NCI-H748 treated with DMSO at 0.1 percent for 48 hours (cell line): ENCODE measurements at places on chromosomes 6 and 20.

DNA sequence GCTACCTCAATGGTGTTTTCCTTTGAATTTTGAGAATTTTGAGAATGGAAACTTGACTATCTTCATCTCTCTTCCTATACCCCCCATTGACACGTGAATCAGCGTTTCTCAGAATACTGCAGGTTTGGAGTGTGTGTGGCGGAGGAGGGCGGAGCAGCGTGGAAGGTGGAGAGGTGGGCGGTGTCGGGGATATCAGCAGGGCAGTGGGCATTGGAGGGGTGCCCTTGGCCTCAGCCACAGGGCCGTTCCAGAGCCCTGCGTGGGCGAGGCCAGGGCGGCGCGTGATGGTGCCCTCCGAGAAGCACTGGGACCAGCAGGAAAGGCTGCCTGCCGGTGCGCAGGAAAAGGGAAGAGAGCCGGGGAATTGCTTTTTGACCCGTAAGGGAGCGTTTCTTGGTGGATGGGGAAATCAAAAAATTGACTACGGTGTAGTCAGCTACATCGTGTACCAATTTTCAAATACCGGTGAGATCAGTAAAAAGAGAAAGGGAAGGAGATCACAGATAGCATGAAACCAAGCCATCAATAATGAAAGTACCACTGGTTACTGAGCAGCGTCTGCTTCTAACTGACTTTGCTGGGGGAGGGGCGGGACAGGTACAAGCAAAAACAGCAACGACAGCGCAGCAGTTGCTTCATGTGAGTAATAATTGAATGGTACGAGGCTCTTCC lies 82.7 kb upstream of the DUSP22 start:
- no peak for DNase-seq

DNA sequence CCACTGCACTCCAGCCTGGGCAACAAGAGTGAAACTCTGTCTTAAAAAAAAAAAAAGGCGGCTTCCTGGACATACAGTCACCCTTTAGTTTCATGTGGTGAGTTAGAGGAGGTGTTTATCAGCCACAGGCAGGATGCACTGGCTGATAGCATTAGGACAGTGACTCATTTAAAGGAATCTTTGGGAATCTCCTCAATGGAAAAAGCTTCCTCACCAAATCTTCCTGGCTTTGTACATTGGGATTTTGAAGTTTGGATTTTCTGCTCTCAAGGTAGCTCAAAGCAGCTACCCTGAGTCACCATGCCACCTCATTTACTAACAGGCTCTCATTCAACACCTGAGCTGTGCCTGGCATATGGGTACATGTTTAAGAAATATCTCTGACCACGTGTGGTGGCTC lies 20.2 kb downstream of the PRPH2 start:
- no peak for DNase-seq

DNA sequence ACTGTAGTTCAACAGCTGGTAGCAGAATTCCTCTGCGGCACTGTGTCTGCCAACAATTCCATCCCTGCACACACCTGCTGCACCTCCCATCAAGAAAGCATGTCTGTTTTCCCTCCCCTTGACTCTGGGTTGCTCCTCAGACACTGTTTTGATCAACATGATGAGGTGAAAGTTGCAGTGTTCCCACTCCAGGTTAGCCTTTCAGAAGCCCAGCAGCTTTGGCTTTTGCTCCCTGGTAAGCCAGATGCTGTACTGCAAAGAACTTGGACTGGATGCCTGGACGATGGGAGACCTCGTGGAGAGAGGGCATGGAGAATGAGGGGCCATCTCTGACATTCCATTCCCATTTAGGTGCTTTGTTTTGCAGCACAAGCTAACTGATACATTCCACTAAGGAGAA lies 79.1 kb upstream of the MAFB start:
- DNase-seq: no peak

DNA sequence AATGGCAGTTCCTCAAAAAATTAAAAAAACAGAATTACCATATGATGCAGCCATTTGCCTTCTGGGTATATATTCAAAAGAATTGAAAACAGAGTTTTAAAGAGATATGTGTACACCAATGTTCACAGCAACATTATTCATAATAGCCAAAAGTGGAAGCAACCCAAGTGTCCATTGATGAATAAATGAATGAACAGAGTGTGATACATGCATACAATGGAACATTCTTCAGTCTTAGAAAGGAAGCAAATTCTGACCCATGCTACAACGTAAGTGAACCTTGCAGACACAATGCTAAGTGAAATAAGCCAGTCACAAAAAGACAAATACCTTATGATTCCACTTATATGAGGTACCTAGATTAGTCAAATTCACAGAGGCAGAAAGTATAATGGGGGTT lies 34.7 kb upstream of the YWHAB start:
- DNase-seq: no peak

- DNase-seq: no peak
These were observed 94.1 kb downstream of the PRDM1 start for GRCh38 chr6:106180208-106180607.

GRCh38 chr6:81373414-81373813 lies 379.1 kb downstream of the TENT5A start:
- no peak for DNase-seq

DNA sequence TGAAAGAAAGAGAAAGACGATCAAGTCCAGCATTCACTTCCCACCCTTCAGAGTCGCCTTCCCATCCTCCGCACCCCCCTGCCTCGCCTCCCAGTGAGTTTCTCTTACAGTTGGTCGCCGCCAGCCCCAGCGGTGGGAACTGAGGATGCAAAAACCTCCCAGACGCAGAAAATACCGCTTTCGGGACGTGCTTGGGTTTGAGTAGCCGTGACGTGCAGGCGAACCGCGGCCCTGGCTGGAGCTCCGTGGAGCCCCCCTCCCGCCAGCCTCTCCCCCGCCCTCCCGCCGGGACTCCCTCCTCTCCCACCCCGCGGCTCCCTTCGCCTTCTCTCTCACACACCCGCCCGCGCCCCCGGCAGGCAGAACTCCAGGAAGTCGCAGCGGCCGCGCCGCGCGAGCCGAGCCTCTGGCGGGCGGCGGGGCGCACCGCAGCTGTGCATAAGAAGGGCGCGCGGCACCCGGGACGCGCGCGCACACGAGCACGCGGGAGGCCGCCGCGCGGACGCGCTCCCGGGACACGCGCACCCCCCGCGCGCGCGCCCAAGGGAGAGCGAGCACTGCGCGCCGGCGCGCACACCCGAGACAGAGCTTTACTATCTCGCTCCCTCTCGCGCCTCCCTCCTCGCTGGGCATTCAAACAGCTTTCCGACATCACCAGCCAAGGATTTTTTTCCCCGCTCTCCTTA lies at the start of gene ADGRB3:
ADGRB3 (plus strand) TSS at position 557 of the 686 bp plus-strand sequence. CDS start 3,394 bp downstream, outside the sequence.
- peak; percentile 93 for DNase-seq
